ENCODE measurements at places on chromosomes 5 and 9.

DNA sequence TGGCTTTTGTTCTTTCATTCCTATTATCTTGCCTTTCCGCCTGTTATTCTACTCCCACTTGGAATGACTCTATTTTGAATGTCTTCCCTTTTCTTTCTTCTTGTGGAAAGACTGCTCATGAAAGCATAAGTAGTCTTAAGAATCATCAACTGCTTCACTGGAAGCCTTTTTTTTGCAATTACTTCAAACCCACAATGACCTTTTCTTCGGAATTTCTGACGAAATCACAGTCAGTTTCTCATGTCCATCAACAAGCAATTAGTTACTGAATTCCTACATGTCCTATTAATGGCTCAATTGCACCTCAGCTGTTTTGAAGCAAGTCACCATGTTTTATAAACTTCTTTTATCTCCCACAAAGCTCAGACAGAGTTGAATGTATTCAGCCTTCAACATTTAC is 196.2 kb downstream of the TARS1 start:
- DNase-seq = no peak

DNA sequence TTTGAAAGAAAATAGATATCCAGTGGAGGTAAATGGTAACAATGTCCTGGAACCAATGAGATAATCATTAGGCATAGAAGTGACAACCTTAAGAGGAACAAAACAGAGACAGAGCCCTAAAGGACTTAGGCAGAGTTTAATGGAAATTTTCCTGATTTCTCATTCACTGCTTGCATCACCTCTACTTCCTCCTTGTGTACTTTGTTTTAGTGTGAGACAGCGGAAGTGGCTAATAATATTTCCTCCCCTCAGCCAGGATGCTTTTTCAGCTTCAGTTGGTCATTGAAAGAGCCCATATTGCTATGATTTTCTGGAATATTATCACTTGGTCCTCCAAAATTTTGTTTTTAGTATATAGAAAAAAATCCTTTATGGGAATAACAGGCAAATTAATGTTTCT is 153.4 kb upstream of the MPDZ start:
- no peak for DNase-seq

GRCh38 chr5:75667586-75667985 is 49.7 kb downstream of the POC5 start:
- DNase-seq = no peak

- DNase-seq = no peak
Measured at GRCh38 chr5:154038261-154038706, 426 bp downstream of the FAM114A2 start.

- no peak for DNase-seq
Measured at GRCh38 chr5:60230456-60230855, 336.9 kb upstream of the PDE4D start.

- DNase-seq = no peak
Measured at GRCh38 chr5:116466727-116467464, 107.7 kb downstream of the SEMA6A start.

GRCh38 chr9:103709366-103709765 is 384.7 kb upstream of the SMC2 start:
- DNase-seq = no peak

- DNase-seq = no peak
Measured at GRCh38 chr5:67338421-67338820, 141.8 kb upstream of the CD180 start.

- DNase-seq = no peak
Measured at GRCh38 chr5:62974623-62975022, 396.0 kb downstream of the LRRC70 start.

DNA sequence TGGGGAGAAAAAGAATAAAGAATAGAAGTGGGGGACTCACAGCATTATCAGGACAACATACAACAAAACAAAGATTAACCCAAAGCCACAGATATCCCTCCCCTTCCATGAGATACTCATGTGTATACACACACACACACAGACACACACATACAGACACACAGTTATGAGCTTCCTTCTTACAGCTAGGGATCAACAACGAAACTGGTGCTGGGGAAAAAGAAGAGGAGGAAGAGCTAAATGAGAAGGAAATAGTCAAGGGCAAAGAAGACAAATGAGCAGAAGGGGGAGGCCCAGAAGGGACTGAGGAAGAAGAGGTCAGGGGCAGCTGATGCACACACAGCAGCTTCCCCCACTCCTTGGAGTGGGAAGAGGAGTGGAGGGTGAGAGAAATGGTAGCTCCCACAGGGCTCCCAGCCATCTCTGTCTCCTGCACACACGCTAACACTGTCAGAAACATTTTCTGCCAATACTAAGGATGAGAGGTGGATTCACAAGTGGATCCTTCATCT is 66.2 kb downstream of the SIL1 start:
- DNase-seq = no peak

- DNase-seq = no peak
Measured at GRCh38 chr9:14348373-14349145, 34.6 kb upstream of the NFIB start.

GRCh38 chr9:105262497-105262896 is 18.0 kb downstream of the SLC44A1 start:
- no peak for DNase-seq

- DNase-seq = no peak
Measured at GRCh38 chr5:143037071-143037470, 266.9 kb downstream of the ARHGAP26 start.

GRCh38 chr5:171867786-171868185 is 82.2 kb downstream of the SMIM23 start:
- DNase-seq = no peak

- DNase-seq = no peak
Measured at GRCh38 chr9:133374612-133375115, 1.2 kb downstream of the SURF4 start.

- DNase-seq = no peak
Measured at GRCh38 chr5:32358611-32359010, 45.9 kb upstream of the MTMR12 start.

GRCh38 chr5:11386398-11386797 is 517.8 kb downstream of the CTNND2 start:
- no peak for DNase-seq

GRCh38 chr5:156154757-156155156 is 172.2 kb upstream of the SGCD start:
- DNase-seq = no peak

DNA sequence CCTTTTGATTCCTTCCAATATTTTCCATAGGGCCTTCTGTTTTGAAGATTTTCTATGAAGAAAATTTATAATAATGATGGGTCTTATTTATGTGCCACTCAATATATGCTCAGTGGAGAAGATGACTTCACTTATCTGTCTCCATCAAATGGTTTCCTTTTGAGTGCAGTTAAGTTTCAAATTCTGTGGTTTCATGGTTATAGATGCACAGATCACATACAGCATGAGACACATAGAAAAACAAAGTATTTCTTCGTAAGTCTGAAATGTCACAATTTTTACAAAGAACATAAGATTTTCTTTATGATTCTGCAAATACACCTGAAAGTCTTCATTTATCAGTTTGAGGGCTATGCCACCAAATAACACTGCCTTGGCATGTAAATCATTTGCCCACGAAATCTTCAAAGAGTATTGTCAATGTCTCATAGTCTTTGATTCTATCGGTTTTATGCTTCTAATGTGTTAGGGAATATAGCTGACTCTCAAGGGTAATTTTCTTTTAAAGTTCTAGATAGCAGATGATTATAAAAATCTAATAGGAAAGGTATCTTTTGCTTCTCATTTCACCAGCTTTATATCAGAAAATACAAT is 14.1 kb downstream of the CFAP95 start:
- DNase-seq = no peak
